ENCODE measurements at places on chromosomes 7 and 10.

DNA sequence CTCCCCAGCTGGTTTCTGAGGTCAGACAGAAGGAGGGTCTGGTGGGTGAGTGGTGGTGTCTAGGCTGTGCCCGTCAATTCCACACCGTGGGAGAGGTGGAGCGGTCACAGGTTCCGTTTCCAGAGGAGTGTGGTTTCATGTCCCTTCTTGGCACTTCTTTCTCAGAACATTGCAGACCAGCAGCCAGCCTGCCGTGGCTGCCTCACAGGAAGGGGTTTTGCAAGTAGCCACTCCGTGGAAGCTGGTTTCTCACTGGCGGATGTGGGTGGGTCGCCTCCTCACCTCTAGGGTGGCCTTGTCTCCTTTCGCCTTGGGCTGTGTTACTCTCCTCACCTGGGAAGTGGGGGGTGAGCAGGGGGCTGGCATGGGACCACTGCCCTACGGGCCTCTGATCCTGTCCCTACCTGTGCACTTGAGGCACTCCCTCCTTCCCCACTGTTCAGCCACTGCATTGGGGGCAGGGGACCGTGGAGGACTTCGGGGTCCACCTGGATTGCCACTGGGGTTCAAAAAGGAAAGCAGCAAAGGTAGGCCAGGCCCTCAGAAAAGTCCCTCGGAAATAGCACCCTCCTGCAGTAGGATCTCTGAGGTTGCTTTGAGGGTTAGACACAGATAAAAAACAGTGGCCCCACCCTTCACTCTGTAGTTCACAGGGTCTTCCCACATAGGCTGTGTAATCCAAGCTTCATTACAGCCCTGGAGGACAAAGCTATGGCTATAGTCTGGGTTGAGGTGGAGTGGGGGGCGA, 33.9 kb downstream of the TSPAN14 start:
- DNase-seq = no peak

DNA sequence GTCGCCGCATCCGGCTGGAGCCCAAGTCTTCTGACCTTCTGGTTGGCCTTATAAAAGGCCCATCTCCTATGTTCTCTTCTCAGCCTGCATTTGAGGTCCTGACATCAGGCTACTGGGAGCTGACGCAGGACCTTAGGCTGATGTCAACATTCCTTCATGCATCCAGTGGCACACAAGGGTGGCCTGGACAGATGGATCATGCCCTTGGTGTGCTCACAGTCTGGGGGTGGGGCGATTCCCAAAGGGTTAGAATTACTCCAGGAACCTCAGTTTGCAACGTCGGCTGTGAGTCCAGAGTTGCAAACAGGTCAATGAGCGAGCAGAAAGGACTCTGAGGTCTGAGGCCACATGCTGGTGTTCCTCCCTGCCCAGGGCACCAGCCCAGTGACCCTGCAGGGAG, 8.2 kb upstream of the CLIP2 start:
- no peak for DNase-seq

DNA sequence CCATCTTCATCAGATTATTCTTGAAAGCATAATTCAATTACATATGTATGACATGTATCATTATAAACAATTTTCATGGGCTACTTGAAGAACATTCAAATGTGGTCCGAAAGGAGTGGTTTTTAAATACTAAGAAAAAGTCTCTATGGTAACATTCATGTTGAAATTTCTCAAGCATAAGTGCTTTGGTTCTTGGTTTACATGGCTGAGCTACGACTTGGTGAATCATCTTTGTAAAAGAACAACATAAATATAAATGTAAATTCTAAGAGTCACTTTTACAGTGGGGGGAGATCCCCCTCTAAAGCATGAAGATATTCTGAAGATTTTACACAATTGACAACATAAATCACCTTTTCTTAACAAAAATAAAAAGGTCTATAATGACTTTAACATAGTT, 118.6 kb downstream of the MAGI2 start:
- no peak for DNase-seq

DNA sequence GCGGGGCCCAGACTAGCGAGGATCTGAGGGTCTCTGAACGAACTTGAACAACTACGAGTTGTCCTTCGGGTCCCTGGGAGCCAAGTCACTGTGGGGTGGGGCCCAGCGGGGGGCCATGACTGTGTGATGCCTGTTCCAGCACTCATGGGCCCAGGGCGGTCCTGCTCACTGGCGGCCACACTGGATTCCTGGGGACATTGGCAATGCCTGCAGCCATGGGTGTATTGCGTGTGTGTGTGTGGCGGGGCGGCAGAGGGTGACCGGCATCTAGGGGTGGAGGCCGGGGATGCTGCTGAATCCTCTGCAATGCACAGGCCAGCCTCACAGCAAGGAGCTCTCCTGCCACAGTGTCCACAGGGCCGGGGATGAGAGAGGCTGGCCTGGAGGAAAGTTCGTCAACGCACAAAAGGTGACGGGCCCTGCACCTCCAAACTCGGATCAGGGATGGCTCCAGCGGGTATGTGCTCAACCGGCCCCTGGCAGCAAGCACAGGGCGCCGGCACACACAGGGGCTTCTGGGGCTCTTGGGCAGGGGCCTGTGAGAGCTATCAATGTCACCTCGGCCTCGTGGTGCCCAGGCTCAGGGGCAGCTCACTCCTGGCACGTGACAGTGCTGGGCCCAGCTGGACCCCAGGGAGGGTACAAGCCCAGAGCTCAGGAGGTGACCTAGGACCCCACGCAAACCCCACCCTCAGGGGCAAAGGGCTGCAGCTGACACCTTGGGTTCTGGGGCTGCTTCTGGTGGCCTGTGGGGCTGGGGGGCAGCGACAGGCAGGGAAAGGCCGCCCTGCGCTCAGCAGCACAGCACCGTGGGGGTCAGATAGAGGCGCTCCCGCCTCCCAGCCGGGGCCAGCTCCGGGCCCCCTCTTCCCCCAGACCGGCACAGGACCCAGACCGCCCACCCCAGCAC, 27.9 kb downstream of the PAPOLB start:
- no peak for DNase-seq

DNA sequence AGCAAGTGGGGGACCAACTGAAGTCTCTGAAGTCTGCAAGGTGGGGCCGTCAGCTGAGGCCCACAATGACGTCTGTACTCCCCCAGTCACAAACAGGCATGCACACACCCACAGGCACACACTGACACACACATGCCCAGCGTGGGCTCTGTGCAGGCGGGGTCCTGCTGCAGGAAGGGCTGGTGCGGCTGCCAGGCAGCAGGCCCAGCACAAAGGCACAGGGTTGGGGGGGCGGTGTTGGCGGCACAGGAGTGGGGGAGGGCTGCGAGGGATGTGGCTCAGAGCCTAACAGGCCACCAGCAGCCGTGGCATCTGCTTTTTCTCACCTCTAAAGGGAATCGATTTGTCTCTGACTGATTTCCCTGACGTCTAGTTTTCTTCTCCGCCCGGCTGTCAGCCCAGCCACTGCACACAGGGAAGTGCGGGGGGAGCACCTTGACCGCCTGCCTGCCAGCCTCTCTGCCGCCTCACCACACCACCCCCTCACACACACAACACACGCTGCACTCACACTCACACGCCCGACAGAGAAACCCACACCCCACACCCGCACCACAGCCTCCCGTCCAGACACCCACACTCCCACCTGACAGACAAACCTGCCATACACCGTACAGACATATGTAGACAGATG, 43.5 kb upstream of the ZMIZ1 start:
- DNase-seq = no peak

DNA sequence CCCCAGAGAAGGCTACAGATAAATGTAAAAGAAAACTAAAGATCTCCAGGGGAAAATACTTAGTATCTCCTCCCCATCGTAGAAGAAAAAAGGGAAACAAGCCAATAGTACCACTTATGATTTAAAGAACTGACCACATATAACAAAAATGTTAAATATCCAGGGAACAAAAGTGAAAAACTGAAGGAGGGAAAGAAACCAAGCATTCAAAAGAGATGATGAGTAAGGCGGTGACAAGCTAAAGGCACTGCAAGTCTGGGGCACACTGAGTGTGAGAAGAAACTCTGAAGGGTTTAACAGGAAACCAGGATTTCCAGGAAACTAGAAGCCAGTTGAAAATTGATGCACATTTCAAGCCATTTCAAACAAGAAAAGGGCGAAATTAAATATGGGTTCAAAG, 226.3 kb downstream of the AHR start:
- no peak for DNase-seq

GRCh38 chr10:108515821-108516220, 1351.3 kb upstream of the SORCS1 start:
- no peak for DNase-seq

DNA sequence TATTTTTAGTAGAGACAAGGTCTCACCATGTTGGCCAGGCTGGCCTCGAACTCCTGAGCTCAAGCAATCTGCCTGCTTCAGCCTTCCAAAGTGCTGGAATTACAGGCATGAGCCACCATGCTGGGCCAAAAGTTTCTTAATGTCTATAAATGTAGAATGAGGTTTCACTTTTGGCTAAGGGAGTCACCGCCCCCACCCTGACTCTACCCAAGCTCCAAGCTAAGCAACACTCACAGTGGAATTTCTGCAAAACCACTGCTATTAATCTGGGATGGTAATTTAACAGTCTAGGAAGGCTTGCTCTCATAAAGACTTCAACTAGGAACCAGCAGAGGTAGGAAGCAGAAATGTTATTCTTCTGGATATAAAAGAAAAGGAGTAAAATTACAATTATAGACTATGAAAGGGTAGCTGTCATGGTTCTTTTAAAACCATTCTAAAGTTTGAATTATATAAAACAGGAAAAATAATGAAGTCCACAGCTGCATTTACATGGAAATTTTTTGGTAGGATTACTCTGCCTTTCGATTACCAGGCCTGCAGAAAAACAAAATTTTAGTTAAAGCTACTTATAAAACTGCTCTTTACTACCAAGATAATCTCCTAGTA, 211.6 kb downstream of the SFMBT2 start:
- DNase-seq = no peak

- DNase-seq = no peak
Measured at GRCh38 chr10:89001729-89002072, 11.1 kb downstream of the FAS start.

DNA sequence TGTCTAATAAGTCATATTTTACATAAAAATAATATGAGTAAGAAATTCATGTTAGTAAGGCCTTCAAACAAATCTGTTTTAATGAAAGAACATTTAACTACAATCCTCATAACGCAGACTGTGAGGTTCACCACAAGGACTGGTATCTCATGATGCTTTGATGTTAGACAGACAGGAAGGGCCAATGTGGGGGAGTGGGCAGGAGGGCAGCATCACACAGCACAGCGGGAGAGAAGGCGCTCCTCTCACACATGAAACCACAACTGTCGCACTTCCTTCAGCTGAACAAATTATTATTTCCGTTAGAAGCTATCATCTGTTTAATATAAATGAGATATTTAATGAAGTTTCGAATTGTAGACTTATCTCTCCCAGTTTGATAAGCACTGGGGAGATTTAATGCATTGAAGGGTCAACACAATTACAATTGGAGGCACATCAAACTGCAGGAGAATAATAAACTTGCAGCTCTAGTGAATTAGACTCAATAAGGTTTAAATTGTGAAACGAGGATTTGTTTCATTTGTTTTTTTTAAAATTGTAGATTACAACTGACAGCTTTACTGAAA, 466.1 kb downstream of the PARD3 start:
- no peak for DNase-seq

- no peak for DNase-seq
Measured at GRCh38 chr7:88457320-88457719, 150.6 kb upstream of the STEAP4 start.

DNA sequence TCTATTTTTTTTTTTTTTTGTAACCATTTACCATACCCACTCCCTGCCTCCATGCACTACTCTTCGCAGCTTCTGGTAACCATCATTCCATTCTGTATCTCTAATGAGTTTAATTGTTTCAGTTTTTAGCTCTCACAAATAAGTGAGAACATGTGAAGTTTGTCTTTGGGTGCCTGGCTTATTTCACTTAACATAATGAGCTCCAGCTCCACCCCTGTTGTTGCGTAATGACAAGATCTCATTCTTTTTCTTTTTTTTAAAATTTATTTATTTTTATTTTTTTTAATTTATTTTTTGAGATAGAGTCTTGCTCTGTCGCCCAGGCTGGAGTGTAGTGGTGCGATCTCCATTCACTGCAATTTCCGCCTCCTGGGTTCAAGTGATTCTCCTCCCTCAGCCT, 142.3 kb upstream of the PCLO start:
- DNase-seq = no peak

DNA sequence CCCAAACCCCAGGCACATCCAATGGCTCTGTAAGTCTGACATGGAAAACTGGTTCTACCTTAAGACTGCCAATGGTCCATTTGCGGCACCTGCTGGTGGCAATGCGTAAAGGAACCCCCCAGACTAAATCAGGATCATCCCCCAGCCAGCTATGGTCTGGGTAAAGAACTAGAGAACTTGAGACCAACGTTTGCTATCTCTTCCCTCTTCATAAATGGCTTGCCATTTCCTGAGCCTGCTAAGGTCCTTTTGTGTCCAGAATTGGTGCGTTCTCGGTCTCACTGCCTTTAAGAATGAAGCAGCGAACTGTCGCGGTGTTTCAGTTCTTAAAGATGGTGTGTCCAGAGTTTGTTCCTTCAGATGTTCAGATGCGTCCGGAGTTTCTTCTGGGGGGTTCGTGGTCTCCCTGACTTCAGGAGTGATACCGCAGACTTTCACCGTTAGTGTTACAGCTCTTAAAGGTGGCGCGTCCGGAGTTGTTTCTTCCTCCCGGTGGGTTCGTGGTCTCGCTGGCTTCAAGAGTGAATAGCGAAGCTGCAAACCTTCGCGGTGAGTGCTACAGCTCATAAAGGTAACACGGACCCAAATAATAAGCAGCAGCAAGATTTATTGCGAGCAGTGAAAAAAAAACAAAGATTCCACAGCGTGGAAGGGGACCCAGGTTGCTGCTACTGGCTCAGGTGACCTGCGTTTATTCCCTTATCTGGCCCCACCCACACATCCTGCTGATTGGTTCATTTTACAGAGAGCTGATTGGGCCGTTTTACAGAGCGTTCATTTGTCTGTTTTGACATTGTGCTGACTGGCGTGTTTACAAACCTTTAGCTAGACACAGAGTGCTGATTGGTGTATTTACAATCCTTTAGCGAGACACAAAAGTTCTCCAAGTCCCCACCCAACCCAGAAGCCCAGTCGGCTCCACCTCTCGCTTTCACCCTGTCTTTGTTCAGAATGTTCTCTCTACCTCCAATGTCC, 95.4 kb downstream of the ELMO1 start:
- no peak for DNase-seq

- DNase-seq = no peak
Measured at GRCh38 chr7:50208378-50208982, 96.0 kb upstream of the IKZF1 start.

All from kidney epithelial cell (primary cell).